ENCODE measurements at places on chromosomes 6 and 20.

- no peak for DNase-seq
Measured at GRCh38 chr6:124132256-124132655, 328.6 kb downstream of the NKAIN2 start.

DNA sequence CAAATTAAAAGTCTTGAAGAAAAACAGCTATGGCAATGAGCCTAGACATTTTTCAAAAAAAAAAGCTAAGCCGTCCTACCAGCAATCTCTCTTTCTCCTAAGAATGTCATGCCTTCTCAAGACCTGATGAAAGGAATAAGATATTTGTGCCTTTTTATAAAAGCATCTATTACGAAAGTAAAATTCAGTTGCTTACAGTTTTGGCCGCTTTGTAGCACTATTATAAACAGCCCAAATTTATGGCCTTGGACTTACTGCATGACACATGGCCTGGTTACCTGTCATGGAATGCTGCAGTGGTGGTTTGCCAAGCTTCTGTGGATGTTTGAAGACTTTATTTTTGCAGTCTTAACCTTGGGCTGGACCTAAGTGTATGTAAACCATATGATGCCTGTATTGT, 22.2 kb upstream of the VAPB start:
- no peak for DNase-seq

GRCh38 chr6:165986914-165987482, 180.7 kb downstream of the TBXT start:
- DNase-seq = no peak

GRCh38 chr20:11278461-11278860, 604.7 kb upstream of the JAG1 start:
- no peak for DNase-seq

DNA sequence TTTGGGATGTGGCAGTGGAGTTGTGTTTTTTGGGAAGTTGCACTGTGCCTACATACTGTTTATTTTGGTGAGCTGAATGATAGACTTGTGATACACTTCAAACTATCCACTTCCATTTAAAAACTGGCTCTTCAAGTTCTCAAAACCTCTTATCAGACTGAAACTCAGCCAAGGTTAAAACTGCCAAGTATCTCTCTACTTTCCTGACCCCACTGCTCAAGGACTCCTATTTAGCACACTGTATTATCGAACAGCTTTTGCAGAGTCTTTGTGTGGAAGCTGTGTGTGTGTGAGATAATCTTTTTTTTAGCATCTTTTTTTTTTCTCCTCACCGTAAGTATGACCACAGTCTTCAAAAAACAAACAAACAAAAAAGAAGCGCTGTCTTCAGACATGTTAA, 21.1 kb downstream of the STX11 start:
- no peak for DNase-seq
